Naive thymus-derived CD4-positive, alpha-beta T cell (primary cell): ENCODE measurements at places on chromosomes 5 and 9. TPM values are rescaled to one million over a fixed set of nuclear protein-coding genes. Genes with fewer than 3 reads are reported as not detected.
A peak's percentile ranks its signal among the peaks of the same experiment; 100 is the strongest.

GRCh38 chr9:128161215-128161902 is 1.3 kb downstream of the BBLN start:
- H3K36me3 ChIP-seq, result peaks cover 30% of the 10 kb centered on the region
- H3K27ac ChIP-seq, result no peak overlapping the region
- peaks cover 11% of the 10 kb centered on the region for H3K4me1 ChIP-seq
- no peaks in the 10 kb centered on the region for H3K27me3 ChIP-seq

- H3K36me3 ChIP-seq, result no peaks in the 10 kb centered on the region
- no peak overlapping the region for H3K27ac ChIP-seq
- H3K27me3 ChIP-seq, result no peaks in the 10 kb centered on the region
- H3K4me3 ChIP-seq, result no peak overlapping the region
- DNase-seq, result no peak
Observed at GRCh38 chr5:154524859-154525258, 46.8 kb upstream of the HAND1 start.

- no peak overlapping the region for H3K27ac ChIP-seq
- H3K36me3 ChIP-seq, result no peaks in the 10 kb centered on the region
- DNase-seq, result no peak
- H3K4me3 ChIP-seq, result no peak overlapping the region
- H3K4me1 ChIP-seq, result no peaks in the 10 kb centered on the region
- H3K27me3 ChIP-seq, result peaks cover 5% of the 10 kb centered on the region
Observed at GRCh38 chr9:126956917-126957686, 42.5 kb downstream of the RALGPS1 start.

- no peak overlapping the region for H3K27ac ChIP-seq
- H3K36me3 ChIP-seq, result no peaks in the 10 kb centered on the region
- H3K27me3 ChIP-seq, result no peaks in the 10 kb centered on the region
- no peaks in the 10 kb centered on the region for H3K4me1 ChIP-seq
- DNase-seq, result no peak
Observed at GRCh38 chr9:10910779-10911178, 298.0 kb upstream of the PTPRD start.

DNA sequence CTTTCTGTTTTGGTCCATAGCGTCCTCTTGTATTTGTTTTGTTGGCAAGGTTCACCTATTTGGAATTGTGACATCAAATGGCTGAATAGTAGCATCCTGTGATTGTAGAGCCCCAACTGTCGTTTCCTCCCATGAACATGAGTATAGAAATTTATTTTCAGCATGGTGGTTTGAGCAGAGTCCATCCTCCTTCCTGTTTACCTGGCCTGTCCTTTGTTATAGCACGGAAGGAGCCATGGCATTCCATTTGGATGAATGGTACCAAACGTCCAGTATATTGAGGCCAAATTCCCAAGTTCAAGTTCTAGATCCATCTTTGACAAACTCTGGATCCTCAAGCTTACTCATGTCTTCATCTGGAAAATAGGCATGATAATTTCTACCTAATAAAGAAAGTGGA is 16.8 kb downstream of the RASGRF2 start:
- no peaks in the 10 kb centered on the region for H3K36me3 ChIP-seq
- H3K27ac ChIP-seq, result no peak overlapping the region
- H3K27me3 ChIP-seq, result no peaks in the 10 kb centered on the region

DNA sequence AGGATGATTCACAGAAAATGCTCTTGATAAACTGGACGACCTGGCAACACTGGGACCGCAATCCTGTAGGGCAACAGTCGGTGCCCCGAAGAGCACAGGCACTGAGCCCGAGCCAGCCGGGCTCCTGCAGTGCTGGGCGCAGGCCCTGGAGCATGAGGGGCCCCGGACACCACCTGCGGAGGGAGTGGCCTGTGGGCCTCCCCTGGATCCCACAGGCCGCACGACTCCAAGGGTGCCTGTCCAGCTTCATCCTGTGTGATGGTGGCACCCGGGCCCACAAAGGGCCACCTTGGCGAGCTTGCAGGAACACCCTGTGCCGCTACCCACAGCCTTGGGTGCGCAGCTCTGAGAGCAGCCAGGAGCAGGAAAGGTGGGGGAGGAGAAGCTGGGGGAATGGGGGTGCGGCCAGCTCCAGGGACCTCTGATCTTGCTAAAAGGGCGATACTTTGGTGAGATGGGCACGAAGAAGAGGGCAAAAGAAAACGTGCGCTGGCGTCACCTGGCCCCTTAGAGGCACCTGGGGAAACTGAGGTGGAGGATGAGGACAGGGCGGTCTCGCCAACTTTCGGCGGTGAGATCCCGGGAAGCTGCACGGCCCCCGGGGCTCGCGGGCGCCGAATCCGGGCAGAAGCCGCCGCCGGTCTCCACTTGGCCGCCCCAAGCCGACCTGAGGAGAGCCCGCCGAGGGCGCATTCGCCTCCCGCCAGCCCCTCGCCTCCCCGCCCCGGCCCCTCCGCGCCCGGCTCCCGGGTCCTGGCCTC is 722 bp downstream of the TBC1D9B start:
- H3K4me3 ChIP-seq, result peak overlapping the region; percentile 48
- peak overlapping the region; percentile 54 for H3K27ac ChIP-seq
- H3K36me3 ChIP-seq, result peaks cover 22% of the 10 kb centered on the region
- H3K4me1 ChIP-seq, result peaks cover 13% of the 10 kb centered on the region

DNA sequence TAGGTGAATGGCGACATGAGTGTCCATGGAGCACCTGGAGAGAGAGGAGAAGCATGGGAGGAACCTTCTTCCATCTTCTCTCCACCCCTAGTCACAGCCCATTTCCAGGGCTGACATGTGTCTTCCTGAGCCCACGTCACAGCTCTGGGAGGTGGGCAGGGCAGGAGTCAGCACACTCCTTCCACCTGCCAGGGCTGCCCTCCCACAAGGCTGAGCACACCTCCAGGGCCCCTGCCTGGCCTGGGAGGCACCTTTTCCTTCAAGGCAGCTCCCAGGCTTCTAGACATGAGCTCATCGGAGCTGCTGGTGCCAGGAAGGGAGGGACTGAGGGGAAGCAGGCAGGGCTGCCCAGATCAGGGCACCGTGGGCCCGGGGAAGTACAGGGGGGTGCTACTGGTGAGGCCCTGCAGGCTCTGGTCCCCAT is 13.6 kb upstream of the SYNPO start:
- no peak overlapping the region for H3K27ac ChIP-seq
- no peaks in the 10 kb centered on the region for H3K27me3 ChIP-seq
- H3K36me3 ChIP-seq, result no peaks in the 10 kb centered on the region
- H3K4me3 ChIP-seq, result no peak overlapping the region
- no peak for DNase-seq

DNA sequence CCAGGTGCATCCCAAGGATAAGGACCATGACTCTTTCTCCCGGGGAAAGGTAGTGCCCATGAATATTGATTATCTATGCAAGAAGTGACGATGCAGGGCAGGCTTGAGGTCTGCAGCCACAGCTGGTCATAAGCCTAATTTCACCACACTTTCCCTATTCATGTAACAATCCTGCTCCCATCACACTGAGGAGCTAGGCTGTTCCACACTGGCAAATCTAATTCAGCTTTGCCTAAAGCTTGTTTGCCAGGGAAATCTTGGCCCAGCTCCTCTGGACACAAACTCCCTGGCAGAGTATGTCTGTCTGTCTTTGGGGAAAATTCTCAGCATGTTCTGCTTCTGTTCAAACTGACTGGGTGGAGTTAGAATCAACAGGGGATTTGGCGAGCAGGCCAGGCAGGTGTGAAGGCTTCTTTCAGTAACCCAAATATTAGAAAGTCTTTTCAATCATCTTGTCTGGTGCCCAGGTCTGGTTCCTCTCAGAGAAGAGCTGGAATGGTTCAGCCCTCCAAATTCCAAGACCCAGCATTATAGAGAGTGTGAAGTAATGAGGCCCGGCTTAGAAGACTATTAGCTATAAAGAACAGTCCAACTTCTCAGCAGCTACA is 88.5 kb upstream of the SPDL1 start:
- H3K4me3 ChIP-seq, result no peak overlapping the region
- H3K27ac ChIP-seq, result no peak overlapping the region
- DNase-seq, result no peak
- H3K4me1 ChIP-seq, result no peaks in the 10 kb centered on the region
- no peaks in the 10 kb centered on the region for H3K27me3 ChIP-seq
- H3K36me3 ChIP-seq, result no peaks in the 10 kb centered on the region

DNA sequence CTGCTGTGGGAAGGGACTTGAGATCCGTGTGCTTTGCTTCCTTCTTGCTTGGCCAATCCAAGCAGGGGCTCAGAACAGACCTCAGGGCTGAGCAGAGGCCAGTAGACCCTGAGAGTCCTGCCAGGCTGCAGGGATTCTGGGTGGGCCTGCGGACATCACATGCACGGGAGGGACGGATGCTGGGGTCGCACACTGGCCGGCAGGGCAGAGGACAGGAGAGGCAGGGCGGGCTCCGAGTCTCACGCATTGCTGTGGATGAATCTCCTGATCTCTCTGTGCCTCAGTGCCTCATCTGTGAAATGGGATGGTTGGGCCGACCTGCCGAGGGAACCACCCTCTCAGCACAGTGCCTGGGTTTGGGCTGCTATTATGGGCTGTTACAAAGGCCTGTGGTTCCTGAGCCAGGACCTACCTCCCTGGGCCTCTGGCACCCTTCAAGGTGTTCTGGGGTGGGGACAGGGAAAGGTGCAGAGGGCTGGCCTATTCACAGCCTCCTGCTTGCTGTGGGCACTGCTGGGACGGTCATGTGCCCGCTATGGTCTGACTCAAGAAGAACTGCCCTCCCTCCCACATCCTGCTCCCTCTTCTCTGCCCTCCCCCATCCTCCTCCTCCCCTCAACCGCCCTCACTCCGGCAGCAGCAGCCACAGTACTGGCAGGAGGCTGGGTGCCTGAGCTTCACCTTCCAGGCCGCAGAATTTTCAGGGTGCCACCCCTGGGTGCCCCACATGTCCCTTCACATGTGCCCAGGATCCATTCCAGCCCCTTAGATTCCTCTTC is 43.3 kb downstream of the NCS1 start:
- no peak overlapping the region for H3K27ac ChIP-seq
- H3K4me1 ChIP-seq, result no peaks in the 10 kb centered on the region
- DNase-seq, result no peak

DNA sequence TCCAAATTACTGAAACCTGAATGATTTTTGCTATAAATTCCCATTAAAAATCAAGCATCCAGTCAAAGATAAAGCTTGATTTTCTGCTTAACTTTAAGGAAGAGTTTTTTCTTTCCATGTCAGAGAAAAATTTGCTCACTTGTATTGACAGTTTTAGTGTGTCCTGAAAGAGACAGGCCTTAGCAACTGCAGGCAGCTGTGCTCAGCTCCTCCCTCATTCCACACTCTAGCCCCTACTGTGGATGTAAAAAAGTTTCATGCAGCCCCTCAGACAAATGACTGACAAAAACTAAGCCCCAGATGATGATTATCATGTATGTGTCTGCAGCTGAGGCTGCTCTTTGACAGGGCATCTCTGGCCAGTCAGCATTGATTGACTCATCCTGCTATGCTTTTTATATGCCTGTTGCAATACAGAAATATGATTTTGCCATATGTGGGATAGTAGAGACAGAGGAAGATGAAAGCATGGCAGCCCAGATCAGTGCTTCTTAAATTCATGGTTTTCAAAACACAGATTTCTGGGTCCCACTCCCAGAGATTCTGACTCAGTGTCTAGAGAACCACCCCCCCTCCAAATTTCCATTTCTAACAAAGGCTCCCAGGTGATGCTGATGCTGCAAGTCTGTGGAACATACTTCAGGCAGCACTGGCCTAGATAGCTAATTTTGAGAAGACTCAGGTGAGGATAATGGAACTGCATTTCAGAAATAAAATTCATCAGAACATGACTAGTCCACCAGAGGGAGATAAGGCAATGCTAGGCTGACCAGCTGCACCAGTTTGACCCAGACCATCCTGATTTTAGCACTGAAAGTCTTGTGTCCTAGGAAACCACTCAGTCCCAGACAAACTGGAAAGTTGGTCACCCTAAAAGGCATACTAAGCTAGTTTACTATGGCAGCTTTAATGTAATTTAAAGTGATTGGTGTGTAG is 298.7 kb upstream of the KCNN2 start:
- no peaks in the 10 kb centered on the region for H3K4me1 ChIP-seq
- no peaks in the 10 kb centered on the region for H3K36me3 ChIP-seq
- H3K27me3 ChIP-seq, result no peaks in the 10 kb centered on the region
- H3K27ac ChIP-seq, result no peak overlapping the region
- H3K4me3 ChIP-seq, result no peak overlapping the region

GRCh38 chr5:95668216-95668615 is 14.6 kb downstream of the SPATA9 start:
- H3K27me3 ChIP-seq, result no peaks in the 10 kb centered on the region
- H3K4me3 ChIP-seq, result no peak overlapping the region
- no peak for DNase-seq

- no peaks in the 10 kb centered on the region for H3K4me1 ChIP-seq
- no peak for DNase-seq
- no peaks in the 10 kb centered on the region for H3K27me3 ChIP-seq
Observed at GRCh38 chr5:2876183-2876582, 124.7 kb upstream of the IRX2 start.

DNA sequence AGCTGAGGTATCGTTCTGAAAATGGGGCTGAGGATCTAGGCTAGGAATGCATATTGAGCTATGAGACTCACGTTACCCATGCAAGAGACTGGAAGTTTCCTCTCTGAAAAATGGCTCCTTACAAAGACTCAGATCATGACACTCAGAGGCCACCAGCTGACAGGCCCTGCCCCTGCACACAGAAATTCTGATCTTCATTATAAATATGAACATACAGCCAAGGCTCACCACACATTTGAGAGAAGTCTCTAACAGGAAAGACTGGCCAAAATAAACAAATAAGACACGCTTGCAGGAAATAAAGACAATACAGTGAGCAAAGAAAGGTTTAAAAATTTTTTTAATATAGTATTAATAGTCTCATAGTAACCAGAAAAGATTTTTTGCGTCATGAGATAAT is 365.9 kb downstream of the NFIB start:
- no peak for DNase-seq
- H3K4me1 ChIP-seq, result no peaks in the 10 kb centered on the region
- H3K27ac ChIP-seq, result no peak overlapping the region
- no peak overlapping the region for H3K4me3 ChIP-seq
- no peaks in the 10 kb centered on the region for H3K36me3 ChIP-seq

DNA sequence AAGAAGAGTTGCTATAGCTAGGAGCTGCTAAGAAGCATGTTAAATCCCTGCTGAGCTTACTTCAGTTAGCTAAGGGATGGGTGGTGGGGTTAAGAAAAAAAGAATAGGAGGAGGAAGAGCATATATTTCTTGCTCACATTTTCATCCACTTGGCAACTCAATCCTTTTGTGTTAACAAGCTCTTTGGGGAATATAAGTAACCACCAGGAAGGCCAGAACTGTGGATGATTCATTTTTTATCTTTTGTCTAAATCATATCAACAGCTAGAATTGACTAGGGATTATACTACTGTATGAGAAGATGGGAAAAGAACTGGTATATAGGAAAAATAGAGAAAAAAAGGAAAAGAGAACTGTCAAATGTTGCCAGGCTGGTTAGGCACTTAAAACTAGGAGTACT is 555.3 kb upstream of the ARRDC3 start:
- no peak overlapping the region for H3K4me3 ChIP-seq
- no peaks in the 10 kb centered on the region for H3K36me3 ChIP-seq
- no peaks in the 10 kb centered on the region for H3K27me3 ChIP-seq

GRCh38 chr9:2260417-2261306 is 245.5 kb downstream of the SMARCA2 start:
- H3K27ac ChIP-seq, result no peak overlapping the region
- no peaks in the 10 kb centered on the region for H3K4me1 ChIP-seq
- no peaks in the 10 kb centered on the region for H3K36me3 ChIP-seq
- no peak for DNase-seq

- no peak overlapping the region for H3K27ac ChIP-seq
- H3K4me1 ChIP-seq, result no peaks in the 10 kb centered on the region
- DNase-seq, result no peak
- H3K36me3 ChIP-seq, result no peaks in the 10 kb centered on the region
- H3K27me3 ChIP-seq, result no peaks in the 10 kb centered on the region
Observed at GRCh38 chr9:111276431-111277128, 53.4 kb downstream of the OR2K2 start.

NAIP gene
- total RNA-seq, result 48.2 TPM

CENPK gene
- total RNA-seq, result 18.1 TPM

SQSTM1 gene
- 173 and 182 TPM in 2 replicates for total RNA-seq
